ENCODE measurements at places on chromosomes 6 and 20.

DNA sequence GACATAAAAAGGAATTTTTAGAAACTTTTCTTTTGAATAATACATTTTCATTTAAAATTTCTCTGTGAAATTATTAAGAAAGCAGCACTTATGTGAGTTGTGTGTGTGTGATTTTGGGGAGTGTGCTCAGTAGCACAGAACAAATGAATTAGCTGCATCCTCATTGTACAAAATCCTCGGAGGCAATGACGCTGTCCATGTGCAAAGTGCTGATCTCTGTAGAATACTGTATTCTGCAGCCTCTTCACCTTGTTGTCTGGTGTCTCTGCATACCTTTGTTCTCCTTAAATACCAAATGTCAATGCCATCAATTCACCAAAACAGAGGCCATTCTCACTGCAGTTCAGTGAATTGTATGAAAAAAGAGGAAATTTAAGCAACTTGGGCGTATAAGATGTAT is 838.4 kb downstream of the QKI start:
- DNase-seq = no peak

DNA sequence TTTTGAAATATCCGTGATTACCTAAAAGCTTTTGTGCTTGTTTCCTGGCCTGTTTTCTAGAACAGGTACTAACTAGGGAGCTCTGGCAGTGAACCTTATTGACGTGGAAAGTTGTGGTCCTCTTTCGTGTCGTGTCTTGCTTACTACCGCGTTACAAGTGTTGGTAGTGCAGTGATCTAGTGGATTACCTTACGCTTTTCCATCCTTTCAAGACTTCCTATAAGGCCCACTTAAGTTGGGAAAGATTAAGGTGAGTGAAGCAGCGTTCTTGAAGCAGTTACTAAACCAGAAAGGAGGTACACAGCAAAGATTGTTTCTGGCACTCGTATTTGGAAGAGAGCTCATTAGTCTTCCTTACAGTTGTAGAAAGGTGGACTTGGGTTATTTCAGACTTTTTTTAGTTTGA is 1.9 kb downstream of the PNRC1 start:
- no peak for DNase-seq

- no peak for DNase-seq
Observed at GRCh38 chr20:18750735-18751134, 62.8 kb upstream of the SCP2D1 start.

GRCh38 chr20:38209736-38210405 is 44.8 kb upstream of the TGM2 start:
- DNase-seq = no peak

Data from effector memory CD4-positive, alpha-beta T cell (primary cell).